Activated T-cell treated with anti-CD3 and anti-CD28 coated beads, Interleukin-2, amount 50 U/mL, for 48 hours (primary cell): ENCODE measurements at places on chromosomes 2 and 18.

- DNase-seq: peak; percentile 20
Measured at GRCh38 chr2:222709191-222709891, 37.9 kb downstream of the MOGAT1 start.

DNA sequence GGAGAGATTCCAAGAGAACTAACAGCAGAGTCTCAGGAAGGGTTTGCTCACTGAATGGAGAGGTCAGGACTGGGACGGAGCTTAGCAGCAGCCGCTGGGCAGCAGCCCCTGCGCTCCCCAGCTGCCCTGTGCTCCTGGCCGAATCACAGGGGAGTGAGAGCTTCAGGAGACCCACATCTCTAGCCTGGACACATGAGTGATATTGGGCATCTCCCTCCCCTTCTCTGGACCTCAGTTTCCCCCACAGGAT, 511 bp downstream of the MATN3 start:
- DNase-seq: no peak

DNA sequence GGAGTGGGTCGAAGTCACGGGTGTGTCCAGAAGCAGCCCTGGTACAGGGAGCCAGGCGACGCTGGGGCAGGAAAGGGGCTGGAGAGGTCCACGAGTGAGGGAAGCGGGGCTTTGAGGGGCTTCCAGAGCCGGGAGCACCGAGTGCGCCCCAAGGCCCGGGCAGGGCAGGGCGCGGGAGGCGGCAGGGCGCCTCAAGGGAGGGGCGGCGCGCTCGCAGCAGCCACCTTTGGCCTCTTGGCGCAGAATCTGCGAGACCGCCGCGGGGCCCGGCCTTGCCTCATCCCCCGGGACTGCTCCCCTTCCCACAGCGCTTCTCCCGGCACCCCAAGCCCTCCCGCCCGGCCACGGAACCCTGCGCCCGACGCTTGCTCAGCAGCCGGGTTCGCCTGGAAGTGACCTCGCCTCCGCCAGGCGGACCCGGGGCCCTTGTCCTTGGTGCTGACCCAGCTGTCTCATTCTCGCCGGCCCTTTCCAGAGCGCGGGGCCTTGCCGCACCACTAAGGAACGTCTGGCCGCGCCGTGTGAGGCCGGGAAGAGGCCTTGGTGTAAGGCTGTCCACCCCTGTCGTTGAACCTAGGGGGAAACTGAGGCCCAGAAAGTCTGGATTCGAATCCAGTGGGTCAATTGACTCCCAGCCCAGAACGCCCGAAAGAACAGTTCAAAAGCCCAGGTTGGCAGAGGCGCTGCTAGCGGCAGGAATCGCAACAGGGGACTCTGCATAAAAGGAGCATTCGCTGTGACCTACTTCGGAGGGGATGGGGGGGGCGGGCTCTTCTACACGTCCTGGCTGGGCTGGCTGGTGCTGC, 584 bp upstream of the DNER start:
- DNase-seq: peak; percentile 48

GRCh38 chr2:122683018-122683417, 927.6 kb downstream of the TSN start:
- no peak for DNase-seq

GRCh38 chr18:48676346-48676745, 137.5 kb downstream of the CTIF start:
- no peak for DNase-seq
